ENCODE measurements at places on chromosomes 11 and 22.

DNA sequence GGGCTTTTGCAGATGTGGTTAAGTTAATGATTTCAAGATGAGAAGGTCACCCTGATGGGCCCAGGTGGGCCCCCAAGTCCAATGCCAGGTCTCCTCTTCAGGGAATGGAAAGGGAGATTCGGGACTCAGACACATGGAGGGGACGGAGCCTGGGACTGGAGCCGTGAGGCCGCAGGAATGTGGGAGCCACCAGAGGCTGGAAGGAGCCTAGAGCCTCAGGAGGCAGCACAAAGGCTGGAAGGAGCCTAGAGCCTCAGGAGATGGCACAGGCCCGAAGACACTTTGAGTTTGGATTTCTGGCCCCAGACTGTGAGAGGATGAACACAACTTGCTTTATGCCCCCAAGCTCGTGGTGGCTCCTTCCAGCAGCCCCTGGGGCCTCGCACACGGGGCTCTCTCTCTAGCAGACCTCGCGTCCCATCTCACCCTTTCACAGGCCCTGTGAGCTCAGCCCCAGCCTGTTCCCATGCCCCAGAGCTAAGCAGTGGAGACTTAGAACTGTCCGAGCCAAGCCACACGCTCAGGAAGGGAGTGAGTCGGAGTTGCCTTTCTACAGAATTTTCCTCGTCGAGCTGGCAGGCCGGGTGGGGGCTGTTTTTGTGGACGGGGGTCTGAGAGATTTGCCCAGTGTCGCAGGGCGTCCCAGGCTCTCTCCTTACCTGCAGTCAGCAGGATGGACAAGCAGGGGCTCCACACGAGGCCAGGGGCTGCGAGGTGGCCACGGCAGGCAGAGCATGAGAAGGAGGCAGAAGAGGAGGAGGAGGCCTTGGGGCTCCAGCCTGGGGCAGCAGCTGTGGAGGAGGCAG lies 937.6 kb downstream of the BRD1 start:
- DNase-seq, result no peak

- DNase-seq, result no peak
Observed at GRCh38 chr11:22069844-22070243, 123.0 kb upstream of the ANO5 start.

DNA sequence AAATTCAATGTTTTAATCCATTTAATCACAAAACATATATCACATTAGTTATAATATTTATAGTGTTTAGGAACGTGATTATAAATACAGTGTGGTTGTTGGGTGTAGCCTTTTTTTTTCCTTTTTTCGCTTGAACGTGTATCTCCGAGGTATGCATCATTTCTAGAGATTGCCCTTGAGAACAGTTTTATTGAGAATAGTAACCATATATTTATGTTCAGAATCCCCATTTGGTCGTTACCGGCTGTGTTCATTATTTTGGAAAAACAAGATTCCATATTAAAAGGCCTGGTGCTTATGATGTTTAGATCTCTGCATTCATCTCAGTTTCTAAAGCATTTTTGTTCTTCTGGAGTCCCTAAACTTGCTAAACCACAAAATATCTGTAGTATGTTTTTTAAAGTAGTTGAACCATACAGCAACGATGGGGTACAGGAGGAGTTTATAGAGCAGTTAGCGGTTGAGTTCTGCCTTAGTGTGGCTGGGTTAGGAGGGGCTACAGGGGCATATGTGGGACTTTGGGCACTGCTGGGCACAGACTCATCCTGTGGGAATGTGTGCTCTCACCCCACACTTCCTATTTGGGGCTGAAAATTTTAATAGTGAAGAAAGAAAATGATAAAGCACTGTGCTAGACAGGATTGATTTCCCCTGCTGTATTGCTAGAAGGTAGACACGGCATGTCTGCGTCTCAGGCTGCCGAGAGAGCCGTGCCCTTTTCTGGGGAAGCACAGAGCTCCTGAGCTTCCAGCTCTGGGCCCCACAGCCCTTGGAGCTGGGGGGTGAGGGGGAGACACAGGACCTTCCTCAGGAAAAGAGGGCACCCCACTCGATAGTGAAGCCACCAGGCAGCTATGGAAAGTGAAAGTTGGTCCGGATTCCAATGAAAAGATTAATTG lies 81.5 kb upstream of the PPARA start:
- no peak for DNase-seq

GRCh38 chr11:61533401-61533800 lies 24.9 kb downstream of the LRRC10B start:
- DNase-seq, result no peak

DNA sequence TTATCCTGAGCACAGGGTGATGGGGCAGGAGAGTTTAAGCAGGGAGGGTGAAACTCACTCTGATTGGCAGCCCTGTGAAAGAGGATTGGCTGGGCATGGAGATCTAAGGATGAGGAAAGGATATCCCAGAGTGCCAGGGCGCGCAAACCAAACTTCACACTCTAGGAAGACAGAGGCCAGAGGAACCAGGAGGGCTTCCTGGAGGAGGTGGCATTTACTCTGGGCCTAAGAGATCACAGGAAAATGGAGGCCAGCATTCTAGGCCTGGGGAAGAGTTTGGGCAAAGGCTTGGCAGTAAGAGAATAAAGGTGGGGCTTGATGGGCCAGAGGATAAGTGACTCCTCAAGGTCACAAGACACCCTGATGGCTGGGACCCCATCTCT lies 377 bp upstream of the NCF4 start:
- DNase-seq, result no peak

GRCh38 chr11:87456499-87456898 lies 418.8 kb downstream of the TMEM135 start:
- DNase-seq, result no peak

DNA sequence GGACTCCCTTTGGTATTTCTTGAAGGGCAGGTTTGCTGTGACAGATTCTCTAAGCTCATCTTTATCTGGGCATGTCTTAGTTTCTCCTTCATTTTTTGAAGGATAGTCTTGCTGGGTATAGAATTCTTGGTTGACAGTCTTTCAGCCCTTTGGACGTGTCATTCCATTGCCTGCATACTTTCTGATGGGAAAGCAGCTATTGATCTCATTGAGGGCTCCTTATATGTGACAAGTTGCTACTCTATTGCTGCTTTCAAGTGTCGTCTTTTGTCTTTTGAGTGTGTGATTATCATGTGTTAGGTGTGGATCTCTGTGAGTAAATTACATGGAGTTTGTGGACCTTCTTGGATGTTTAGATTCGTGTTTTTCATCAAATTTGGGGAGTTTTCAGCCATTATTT lies 21.9 kb downstream of the IGHMBP2 start:
- DNase-seq, result no peak

DNA sequence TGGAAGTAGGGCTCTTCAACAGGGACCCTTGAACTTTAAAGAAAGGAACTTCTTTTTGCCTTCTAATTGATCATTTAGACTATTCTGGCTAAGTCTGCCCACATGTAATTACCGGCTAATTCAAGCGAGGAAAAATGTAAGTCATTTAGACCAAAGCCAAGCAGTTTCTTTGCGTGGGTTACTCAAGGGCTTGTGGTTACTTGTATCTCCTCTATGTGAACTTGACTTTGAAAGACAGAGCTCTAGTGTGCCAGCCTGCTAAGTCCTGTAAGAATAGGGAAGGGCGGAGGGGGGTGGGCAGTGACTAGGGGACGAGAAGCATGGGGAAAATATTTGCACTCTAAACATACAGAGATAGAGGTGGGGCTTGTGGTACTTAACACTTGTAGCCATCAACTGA lies 145.2 kb upstream of the TEAD1 start:
- no peak for DNase-seq

DNA sequence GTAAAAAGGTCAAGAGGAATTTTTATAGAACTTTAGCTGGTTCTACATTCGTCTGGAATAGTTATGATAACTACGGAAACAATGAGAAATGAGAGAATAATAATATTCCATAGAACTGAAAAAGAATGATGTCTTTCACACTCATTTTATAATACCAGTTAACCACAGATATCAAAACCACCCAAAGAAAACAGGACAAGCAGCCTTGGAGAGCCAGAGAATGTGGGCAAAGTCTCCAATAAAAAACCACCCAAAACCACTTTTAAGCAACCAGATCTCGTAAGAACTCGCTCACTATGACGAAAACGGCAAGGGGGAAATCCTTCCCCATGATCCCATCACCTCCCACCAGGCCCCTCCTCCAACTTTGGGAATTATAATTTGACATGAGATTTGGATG lies 60.8 kb downstream of the ARHGAP32 start:
- DNase-seq, result no peak

DNA sequence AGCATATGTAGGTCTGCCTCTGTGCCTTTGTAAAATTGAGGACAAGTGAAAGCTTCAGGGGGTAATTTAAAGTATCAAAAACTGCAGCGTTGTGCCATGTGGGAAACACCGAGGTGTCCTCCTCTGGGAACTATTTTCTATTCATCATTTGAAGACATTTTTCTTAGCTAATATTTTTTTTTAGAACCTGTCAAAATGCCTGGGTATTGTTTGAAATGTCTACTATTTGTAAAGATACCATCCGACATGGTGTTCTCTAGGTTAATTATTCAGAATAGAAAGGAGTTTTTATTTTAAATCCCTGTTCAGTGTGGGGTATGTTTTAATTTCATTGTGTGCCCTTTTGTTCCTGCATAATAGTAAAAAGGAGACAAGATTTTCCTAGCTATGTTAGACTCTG lies 490.8 kb downstream of the NELL1 start:
- DNase-seq, result no peak

DNA sequence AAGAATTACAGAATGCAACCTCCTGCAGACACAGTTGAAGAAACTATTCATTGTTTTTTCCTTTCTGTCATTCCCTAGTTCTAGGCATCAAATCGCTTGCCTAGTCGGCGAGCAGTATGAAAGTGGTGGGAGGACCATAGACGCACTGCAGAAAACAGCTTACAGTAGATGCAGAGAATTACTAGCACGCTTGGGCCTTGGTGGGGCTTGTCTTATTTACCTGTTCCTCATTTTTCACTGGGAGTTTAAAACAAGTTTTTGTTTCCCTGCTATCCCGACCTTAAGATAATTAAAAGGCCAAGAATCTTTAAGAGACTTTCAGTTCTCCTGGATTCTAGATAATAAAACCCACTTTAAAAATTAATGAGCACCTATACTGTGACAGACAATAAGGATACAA lies 713 bp upstream of the ARL14EP start:
- no peak for DNase-seq

GRCh38 chr11:12998336-12998735 lies 10.8 kb upstream of the RASSF10 start:
- DNase-seq, result no peak

DNA sequence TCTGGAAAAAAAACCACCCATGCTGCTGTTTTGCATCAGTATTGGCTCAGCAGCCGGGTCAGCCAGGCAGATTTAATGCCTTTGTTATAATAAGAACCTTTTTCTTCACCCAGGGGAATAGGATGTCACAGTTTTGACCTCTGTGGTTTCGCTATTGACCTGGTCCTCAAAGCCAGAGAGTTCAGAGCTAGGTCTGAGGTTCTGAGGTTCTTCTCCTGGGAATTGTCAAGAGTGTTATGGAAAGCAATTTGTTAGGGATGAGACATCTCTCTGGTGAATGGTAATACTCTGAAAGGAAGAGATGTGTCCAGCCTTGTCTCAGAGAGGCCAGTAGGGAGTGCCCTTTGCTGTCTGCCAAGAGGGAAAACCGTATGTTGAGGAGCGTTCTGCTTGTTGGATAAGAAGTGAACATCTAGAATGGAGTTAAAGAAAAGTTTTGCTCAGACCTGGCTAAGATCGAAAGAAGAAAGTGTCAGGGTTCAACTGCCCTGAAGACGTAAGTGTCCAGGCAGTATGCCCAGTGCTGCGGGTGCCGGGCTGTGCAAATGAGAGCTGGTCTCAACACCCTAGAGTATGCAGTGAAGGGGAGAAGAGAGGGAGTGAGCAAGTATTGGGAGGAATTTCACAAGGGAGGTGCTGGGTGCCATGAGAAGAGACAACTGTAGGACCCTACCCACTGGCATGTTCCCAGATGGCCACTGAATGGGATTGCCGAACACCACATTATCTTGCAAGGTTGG lies 150.9 kb upstream of the TTC12 start:
- no peak for DNase-seq

- no peak for DNase-seq
Observed at GRCh38 chr11:2662430-2663299, 37.1 kb downstream of the KCNQ1OT1 start.

DNA sequence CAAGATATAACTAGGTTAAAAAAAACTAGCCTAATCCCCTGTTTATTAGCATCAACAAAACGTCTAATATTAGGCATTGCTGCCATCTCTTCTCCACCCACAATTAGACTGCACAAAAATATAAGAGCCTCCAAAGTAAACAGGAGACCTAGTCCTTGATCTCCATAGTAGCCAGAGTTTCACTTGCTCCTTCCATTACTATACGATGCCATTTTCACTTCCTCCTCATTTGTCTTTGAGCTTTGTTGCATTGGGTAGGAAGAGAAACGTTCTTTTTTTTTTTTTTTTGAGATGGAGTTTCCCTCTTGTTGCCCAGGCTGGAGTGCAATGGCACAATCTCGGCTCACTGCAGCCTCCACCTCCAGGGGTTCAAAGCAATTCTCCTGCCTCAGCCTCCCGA lies 42.3 kb upstream of the RDX start:
- DNase-seq, result no peak

GRCh38 chr11:72236083-72236697 lies 7.8 kb downstream of the PHOX2A start:
- no peak for DNase-seq

DNA sequence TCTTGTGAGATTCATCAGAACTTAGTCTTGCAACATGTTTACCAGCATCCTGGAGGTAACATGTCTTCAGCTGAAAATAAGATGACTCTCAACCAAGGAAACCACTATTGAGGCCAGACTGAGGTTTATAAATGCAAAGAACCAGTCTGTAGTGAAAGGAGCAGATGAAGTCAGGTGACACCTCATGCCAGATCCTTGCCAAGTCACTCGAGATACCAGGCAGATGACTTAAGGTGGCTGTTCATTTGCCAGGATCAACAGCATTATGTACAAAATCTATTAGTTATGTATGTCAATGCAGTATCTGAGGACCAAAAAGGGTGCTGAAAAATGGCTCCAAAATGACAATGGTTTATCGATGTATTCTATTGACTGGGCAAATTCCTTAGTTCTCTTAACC lies 100.0 kb upstream of the SOX6 start:
- no peak for DNase-seq

DNA sequence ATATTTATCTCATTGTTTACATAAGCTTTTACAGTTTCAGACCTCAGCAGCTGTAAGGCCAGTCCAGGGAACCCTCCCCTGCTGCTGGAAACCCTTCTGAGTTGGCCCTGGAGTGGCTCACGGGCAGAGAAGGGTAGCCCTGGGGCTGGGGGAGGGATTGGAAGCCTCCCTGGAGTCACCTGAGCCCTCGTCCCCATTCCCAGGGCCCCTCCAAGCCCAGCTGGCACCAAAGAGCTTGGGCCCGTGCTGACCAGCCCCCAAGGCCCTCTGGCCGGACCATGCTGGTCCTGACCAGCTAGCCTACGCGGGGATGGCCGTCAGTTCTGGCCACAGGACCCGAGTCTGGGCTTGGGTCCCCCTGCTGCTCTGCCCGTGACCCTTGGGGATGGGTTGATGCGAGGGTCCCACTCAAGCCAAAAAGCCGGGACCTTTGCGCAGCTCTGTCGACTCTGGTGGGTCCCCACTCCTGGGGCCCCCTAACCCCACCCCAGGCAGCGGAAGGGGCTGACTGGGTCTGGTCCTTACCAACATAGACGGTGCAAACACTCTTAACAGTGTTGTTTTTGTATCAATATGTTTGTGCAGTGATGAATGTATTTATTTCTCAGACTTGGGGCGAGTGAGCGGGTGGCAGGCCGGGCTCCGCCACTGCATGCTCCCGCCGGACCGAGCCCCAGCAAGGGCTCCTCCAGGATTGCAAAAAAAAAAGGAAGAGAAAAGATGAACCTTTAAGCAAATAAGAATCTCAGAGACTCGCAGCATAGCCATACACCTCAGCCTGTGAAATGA lies 17.5 kb upstream of the TMEM191C start:
- DNase-seq, result no peak

GRCh38 chr11:64245401-64245796 lies 1.3 kb downstream of the PPP1R14B start:
- no peak for DNase-seq

Measured in esophagus squamous epithelium (tissue), 5 donors.